NCI-H2107 (cell line): ENCODE measurements at places on chromosomes 7 and 10.

DNA sequence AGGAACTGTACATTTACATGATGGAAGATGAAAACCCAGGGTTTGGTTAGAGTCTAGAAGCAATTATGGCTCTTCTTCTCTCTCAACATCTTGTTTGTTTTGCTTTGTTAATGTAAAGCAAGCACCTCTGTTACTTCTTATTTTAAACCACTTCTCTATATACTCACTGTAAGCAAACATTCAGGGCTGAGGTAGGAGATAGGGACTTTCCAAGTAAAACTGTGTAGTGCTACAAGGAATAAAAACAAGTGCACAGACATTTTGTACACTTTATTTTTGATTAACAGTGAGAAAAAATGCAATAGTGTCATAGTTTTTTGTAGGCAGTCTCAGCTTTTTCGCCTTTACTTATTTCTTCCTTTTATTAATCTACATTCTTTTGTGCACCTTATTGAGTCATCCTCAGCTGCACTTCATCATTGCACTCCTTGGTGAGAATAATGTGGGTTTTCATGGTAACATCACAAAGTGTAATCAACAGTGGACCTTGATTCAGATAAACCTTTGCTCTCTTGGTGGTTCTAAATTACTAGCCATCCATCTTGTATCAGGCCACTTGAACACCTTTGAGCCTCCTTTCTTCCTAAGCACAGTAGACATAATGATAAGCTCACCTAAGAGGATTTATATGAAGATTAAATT, 52.9 kb downstream of the ELMO1 start:
- DNase-seq: no peak

DNA sequence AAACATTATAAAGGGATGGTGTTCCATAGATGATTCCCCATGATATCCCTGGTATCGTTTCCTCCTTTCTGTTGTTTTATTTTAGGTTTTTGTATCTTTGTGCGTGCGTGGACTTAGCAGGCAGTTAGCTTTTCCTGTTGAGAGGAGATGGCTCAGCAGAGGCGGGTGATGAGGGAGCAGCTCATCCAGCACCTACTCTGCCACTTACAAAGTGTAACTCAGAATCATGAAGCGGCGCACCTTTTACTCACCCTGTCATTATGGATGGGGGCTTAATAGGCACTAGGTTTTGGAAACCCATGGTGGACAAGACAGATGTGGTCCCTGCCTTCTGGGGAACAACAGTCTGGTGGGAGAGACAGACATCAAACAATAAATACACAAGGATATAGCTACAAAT, 17.1 kb downstream of the FAM241B start:
- DNase-seq: no peak

DNA sequence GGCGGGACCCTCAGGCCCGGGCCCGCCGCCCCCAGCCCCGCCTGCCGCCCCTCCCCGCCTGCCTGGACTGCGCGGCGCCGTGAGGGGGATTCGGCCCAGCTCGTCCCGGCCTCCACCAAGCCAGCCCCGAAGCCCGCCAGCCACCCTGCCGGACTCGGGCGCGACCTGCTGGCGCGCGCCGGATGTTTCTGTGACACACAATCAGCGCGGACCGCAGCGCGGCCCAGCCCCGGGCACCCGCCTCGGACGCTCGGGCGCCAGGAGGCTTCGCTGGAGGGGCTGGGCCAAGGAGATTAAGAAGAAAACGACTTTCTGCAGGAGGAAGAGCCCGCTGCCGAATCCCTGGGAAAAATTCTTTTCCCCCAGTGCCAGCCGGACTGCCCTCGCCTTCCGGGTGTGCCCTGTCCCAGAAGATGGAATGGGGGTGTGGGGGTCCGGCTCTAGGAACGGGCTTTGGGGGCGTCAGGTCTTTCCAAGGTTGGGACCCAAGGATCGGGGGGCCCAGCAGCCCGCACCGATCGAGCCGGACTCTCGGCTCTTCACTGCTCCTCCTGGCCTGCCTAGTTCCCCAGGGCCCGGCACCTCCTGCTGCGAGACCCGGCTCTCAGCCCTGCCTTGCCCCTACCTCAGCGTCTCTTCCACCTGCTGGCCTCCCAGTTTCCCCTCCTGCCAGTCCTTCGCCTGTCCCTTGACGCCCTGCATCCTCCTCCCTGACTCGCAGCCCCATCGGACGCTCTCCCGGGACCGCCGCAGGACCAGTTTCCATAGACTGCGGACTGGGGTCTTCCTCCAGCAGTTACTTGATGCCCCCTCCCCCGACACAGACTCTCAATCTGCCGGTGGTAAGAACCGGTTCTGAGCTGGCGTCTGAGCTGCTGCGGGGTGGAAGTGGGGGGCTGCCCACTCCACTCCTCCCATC, 82.7 kb downstream of the PAX2 start:
- no peak for DNase-seq

GRCh38 chr7:131890176-131890575, 333.7 kb upstream of the PODXL start:
- no peak for DNase-seq

- no peak for DNase-seq
These were observed 286.6 kb downstream of the ELMO1 start for GRCh38 chr7:37162106-37162505.

GRCh38 chr7:71735961-71736556, 604.1 kb downstream of the GALNT17 start:
- peak; percentile 53 for DNase-seq
